Right atrium auricular region (tissue), 2 donors: ENCODE measurements at places on chromosomes 4 and X.

- DNase-seq = no peak
These were observed 979 bp downstream of the RP2 start for GRCh38 chrX:46837558-46838485.

- DNase-seq = no peak
These were observed 204.9 kb downstream of the GBA3 start for GRCh38 chr4:22897520-22898108.

- peak; percentile 28 for DNase-seq
These were observed 877 bp upstream of the NKX1-1 start for GRCh38 chr4:1406981-1407656.

DNA sequence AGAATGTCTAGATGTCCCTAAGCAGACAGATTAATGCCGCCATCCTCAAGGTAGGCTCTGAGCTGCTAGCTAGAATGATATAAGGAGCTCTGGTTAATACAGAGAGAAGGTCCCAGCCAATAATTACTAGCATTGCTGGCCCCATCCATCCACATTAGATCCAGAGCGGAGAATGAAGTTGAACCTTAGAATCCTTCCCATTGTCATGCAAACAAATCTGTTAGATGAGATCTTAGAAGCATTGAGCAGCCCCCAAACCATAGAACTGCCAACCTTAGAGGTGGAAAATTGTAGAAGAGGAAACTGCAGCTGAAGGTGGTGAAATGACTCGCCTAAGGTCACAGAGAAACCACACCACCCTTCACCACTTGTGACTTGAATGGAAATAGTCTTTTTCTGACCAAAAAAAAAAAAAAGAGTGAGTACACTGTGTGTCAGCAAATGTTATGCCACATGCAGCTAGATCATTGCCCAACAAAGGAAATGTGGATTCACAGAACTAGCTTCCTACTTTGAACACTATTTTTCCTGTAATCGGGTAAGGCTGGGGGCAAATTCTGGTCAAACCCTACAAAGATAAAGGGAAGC lies 162.1 kb downstream of the SMIM20 start:
- no peak for DNase-seq

DNA sequence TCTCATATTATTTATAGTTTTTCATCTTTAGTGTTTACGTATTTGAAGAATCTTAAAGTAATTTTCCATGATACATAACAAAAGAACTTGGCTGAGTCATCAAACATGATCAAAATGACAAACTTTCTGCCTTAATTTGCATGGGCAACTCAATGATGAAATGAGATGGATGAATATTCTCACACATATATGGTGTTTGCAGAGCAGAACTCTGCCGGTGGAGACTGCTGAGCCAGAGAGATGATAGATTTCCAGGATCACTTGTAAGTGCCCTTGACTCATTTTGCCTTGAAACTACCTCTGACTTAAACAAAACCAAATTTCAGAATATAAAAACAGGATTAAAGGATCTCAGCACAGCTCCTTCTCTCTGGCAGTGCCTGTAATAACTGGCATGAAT lies 38.2 kb downstream of the TRPC3 start:
- no peak for DNase-seq

DNA sequence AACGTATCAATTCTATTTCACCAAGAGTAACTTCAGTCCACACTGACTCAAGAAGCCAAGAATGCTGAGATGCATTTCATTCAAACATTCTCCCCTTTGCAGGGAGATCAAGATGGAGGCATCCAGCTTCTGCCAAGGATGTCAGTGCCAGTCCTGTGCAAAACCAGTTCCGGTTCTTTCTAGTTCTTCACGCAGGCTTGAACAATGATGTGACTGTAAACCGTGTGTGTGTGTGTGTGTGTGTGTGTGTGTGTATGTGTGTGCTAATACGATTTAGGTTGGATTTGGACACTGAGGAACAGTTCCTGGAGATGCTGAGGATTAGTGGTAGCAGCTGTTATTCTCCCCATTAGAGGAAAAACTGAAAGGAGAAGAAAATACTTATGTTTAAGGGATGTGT lies at the start of gene REELD1:
TSS of gene REELD1 (plus strand) at position 301 of the 400 bp plus-strand sequence. CDS start 2,415 bp downstream, outside the sequence.
- DNase-seq = no peak

- no peak for DNase-seq
These were observed 46.5 kb upstream of the GRPR start for GRCh38 chrX:16076834-16077233.

DNA sequence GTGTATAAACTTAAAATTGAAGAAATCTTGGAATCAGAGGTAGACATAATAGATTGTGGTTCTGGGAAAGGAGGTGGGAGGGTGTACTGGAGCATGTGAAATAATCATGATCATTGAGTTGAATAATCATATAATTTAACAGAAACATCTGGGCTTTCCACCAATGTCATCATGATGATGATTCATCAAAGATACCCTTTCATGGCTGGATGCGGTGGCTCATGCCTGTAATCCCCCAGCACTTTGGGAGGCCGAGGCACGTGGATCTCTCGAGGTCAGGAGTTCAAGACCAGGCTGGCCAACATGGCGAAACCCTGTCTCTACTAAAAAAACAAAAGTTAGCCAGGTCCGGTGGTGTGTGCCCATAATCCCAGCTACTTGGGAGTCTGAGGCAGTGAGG lies 6.7 kb upstream of the RUFY3 start:
- no peak for DNase-seq

GRCh38 chrX:69255441-69256290 lies 90.4 kb upstream of the PJA1 start:
- DNase-seq = no peak

DNA sequence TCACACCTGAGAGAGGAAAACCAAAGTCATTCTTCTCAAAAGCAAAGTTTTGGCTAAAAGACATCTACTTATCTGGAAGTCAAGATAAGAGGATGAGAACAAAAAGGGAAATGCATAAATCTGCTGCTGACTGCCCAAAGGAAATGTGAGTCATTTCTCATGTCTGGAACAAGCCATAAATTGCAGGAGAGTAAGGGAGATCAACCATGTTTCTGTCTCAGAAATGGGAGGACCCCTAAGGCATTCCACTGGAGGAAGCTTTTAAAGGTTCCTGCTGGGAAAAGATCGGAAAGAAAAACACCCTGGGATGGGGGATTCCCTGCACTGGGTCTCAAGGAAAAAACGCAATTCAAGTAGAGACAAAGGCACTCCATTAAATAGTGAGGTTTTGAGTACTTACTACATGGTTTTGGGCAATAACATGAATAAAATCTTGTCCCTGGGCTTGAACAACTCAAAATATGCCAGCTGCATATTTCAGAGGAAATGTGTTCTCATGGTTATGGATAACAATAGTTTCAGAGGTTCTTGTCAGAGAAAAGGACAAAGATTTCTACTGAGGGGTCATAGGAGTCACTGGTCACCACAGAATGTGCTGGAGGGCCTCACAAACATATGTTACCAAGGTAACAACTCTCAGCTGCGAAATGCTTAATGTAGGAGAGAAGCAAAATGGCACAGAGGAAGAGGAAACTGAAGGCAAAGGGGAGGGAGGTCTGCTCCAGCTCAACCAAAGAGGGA lies 19.3 kb downstream of the GPR143 start:
- no peak for DNase-seq

DNA sequence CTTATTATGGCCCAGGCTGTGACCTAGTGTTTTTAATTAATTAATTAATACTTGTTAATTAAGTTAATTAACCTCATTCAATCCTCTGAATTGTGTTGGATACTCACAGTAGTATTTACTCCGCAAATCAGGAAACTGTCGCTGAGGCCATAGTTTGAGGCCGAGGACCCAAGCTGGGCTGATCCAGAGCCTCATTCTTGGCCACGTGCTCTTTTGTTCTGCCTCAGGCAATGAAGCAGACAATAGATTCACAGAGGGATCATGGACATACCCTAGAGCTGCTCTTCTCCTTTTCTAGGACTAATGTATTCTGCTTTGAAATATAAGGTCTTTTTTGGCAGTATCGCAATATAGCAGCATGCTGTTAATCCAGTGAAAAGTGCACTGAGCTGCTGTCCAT lies 24.0 kb upstream of the SNCA start:
- DNase-seq = no peak

DNA sequence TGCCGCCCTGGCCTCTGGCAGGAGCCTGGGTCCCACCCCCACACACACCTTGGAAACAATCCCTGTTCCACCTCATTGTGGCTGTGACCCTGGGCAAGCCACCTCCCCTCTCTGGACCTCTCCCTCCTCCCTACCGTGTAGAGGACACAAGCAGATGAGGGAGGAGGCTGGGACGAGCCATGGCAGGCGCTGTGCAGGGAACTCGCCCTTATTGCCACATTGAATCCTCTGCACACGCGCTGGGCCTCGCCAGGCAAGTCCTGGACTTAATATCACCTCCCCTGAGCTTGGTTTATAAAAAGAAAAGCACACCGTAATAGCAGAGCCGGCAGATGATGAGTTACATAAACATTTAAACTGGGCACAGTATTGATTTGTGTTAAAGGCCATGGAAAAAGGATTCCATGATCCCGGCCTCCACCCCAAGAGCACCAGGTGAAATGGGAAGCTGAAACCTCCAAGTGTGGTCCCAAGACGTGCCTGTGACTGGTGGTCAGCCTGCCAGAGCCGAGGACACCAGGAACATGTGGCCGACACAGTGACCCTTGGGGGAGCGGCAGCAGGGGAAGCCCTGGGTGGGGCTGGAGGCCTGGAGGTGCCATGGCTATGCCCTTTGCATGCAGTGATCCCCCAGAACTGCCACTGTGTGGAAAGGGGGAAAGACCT lies 81.1 kb downstream of the PPP2R2C start:
- DNase-seq = no peak

DNA sequence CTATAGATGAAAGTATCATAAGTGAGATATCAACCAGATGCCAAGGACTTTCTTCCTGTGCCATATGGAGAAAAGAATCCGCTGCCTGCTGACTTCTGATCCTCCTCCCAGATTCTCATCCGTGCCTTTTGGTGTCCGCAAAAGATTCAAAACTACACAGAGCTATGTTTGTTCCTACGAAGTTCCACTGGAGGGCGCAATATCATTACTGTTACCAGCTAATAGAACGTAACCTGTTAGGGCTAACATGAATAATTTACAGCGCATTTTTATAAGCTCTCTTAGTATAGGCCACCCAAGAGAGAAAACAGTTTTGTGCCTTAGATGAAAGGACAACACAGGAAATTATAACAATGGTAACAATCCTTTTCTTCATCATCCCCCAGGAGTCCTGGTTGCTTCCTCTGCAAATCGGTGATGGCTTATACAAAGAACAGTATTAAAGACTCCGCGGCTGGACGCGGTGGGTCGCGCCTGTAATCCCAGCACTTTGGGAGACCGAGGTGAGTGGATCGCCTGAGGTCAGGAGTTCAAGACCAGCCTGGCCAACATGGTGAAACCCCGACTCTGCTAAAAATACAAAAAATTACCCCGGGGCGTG lies 22.8 kb upstream of the CENPVL3 start:
- DNase-seq = no peak

GRCh38 chrX:72340626-72341025 lies 34.9 kb upstream of the CITED1 start:
- no peak for DNase-seq

- no peak for DNase-seq
These were observed 258.1 kb upstream of the NOCT start for GRCh38 chr4:138757432-138757831.

DNA sequence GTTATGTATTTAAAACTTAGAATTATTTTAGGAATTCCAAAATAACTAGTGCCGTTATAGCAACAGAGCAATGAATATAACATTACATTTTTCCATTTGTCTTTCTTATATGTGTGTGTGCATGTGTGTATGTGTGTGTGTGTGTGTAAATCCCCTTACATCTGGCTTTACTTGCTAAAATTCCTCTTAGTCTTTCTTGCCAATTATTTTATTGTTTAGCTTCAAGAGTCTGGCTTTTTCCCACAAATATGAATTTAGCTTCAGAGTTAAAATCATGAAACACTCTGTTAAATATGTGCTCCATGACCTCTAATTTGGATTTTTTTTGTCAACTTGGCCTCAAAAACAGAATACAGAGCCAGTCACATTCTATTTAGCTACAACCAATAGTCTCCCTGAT lies 18.9 kb downstream of the FGF13 start:
- DNase-seq = no peak

DNA sequence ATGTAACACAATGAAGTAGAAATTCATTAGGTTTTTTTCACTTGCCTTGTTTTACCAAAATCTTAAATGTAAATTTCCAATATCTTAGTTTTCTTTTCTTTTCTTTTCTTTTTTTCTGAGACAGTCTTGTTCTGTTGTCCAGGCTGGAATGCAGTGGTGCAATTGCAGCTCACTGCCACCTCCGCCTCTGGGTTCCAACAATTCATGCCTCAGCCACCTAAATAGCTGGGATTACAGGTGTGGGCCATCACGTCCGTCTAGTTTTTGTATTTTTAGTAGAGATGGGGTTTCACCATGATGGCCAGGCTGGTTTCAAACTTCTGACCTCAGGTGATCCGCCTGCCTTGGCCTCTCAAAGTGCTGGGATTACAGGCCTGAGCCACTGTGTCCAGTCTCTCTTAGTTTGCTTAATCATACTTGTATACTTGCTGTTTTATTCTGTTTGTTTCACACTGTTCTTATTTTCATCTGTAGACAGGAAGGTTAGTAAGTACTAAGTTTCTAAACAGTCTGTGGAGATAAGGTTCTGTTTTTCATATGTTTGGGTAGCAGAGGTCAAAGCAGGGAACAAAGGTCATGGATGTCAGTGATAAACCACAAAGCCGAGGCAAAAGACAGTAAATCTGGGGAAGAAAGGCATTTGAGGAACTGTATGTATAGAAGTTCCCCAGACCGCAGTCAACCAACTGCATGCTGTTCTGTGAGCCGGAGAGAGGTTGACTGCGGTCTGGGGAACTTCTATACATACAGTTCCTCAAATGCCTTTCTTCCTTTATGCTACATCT lies 129.1 kb downstream of the CBR4 start:
- no peak for DNase-seq

DNA sequence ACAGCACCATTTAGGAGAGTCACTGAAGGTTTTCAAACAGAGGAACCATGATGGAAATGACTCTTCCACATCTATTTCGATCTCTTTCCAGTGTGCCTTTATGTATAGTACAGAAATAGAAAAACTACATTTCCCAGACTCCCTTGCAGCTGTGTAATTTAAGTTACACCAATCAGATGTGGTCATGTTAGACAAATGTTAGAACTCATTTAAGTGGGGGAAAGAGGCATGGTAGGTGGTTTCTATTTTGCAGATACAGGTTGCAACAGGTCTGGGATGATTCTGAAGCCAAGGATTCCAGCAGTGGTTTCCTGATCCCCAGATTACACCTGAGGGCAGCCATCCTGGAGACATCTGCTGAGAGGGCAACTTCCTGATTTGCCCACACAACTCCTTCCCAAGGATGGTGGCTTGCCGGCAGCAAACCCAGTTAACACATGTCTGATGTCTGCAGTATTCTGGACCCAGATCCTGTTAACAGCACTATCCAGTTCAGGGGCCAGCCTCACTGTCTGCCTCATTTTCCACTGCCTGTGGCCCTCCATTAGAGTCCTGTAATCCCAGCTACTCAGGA lies 38.7 kb upstream of the PDK3 start:
- no peak for DNase-seq
